ENCODE measurements at places on chromosomes 12 and 14.

GRCh38 chr14:104562606-104563005, 17.0 kb upstream of the C14orf180 start:
- DNase-seq, result no peak

- DNase-seq, result peak; percentile 82
Measured at GRCh38 chr12:57899010-57899662, 42.2 kb upstream of the ATP23 start.

DNA sequence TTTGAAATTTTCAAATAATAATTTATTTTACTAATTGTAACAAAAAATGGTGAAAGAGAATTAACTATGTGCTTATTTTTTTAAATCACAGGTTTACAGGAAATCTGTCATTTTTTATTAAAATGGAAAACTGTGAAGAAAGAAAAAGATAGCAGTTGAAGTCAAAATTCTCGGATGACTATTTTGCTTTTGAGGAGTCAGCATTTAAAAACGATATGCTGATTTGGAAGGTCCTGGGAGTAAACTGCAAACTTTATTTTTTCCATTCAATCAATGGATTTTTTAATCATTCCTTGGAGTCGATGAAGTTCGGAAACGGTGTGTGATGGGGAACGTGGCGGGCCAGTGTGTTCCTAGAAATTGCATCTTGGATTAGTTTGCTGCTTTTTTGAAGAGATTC, 258.9 kb upstream of the NAV3 start:
- DNase-seq, result no peak

DNA sequence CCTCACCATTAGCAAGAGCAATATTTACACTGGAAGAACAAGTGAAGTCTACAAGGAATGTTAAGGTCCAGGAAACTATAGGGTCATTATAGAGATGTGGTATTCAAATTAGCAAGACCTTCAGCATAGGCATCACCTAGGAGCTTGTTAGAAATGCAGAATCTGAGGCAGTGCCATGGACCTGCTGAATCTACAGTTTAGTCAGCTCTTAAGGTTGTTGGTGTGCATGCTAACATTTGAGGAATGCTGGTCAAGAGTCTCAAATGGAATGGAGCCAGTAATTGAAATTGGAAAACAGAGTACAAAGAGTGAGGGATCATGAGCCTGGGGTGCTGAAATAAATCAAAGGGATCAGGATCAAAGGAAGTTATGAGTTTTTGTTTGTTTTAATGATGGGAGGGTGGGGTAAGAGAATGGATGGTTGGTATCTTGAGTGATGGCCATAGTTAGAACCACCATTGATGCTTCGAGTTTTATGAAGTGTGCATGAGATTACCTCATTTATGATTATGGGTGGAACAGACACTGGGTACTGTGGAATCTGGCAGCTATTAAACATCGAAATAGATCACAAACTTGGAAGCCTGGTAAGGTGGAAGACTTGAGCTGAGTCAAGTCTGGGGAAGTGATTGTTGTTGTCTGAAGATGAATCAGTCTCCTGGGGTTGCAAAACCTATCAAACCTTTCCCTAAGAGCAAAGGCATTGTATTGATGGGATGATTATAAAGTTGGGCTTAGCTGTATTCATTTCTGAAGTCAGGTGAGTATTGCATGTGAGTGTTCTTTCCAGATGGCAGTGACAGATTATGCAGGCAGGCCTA, 323.3 kb upstream of the E2F7 start:
- peak; percentile 51 for DNase-seq

- DNase-seq, result peak; percentile 75
Measured at GRCh38 chr12:68189821-68190242, 30.3 kb upstream of the IFNG start.

- no peak for DNase-seq
Measured at GRCh38 chr12:26713885-26714383, 119.1 kb downstream of the ITPR2 start.

GRCh38 chr12:29752121-29752520, 31.6 kb downstream of the TMTC1 start:
- no peak for DNase-seq

DNA sequence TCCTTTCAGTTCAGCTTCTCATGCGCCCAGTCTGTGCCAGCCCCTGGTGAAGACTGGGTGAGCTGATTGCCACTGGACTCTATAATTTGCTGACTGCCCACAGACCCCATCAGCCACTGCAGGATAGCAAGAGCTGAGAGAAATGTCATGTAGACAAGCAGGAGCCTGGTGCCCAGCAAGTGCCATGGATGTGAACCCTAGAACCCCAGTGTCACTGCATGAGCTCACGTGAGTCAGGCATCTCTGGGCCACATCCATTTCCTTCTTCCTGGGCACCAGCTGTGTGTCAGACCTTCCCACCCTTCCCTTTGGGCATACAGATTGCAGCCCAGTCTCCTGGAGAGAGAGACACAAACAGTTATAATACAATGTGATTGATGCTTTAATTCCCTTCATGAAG, 73.8 kb downstream of the NTF3 start:
- DNase-seq, result no peak

GRCh38 chr12:15892645-15893259, 10.6 kb downstream of the STRAP start:
- no peak for DNase-seq

- DNase-seq, result peak; percentile 59
Measured at GRCh38 chr12:52235822-52236361, 2.8 kb downstream of the KRT7 start.

DNA sequence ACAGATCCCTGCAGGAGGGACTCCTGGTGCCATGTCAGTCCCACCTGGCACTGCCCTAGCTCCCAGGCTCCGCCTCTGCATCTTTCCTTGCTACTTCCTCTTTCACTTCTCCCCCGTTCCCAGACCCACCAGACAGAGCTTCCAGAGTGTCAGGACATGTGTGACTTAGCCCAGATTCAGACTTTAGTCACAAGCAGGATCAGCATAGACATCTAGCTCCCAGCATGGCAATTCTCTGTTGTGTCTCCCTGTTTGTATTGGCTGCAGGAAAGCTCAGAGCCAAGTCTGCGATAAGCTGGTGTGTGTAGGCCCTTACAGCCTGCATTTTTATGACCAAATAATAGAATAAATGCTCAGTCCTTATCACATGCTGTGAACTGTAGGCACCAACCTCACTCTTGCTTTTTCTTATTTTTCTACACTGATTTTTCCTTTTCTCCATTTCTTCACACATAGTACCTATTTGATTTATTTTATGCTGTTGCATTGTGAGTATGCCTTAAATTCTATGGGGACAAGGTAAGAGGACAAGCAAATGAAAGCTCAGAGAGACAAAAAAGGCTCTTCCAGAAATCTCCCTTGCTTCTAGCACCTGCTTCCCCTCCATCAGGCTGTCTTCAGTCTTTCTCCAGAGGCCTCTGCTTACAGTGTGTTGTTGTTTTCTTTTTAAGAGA, 5.9 kb downstream of the DHRS2 start:
- no peak for DNase-seq

DNA sequence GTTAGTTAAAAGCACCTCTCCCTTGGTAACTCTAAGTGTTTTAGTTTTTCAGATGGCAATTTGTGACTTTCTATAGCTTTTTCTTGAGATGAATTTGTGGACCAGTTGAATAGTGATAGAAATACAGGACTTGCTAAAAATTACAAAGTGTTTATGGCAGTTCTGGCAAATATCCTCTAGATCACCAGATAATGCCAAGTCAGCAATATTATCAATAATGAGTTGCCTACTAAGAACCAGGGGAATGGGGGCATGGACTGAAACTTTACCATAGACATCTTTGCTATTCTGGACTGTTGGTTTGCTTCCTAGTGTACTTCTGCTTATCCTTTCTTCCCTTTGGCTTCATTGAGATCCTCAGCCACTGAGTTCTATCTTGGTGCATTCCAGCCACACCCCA, 584.2 kb downstream of the DIO2 start:
- DNase-seq, result no peak

- peak; percentile 43 for DNase-seq
Measured at GRCh38 chr12:20883288-20883687, 72.8 kb downstream of the SLCO1B3 start.

GRCh38 chr12:132255642-132256041, 73.7 kb downstream of the GALNT9 start:
- DNase-seq, result no peak

GRCh38 chr14:35558680-35559079, 24.7 kb downstream of the INSM2 start:
- DNase-seq, result no peak

DNA sequence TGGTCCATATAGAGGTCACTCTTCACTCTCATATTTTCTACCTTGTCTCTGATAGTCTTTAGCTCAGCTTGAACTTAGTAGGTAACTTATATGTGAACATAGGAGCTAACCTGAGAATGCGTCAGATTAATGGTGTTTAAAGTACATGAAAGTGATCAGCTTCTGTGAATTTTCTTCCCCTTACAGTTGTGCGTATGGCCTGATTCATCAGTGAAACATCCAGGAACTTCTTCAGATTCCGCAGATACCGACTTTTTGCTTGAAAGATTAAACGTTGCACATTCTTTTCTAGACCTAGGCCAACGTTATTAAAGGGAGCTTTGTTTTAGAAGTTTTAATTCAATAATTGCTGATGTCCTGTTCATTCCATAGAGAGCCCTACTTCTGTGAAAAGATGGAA, 1945.1 kb upstream of the SEL1L start:
- no peak for DNase-seq

GRCh38 chr14:58133739-58134138, 18.3 kb downstream of the ARMH4 start:
- peak; percentile 89 for DNase-seq

GRCh38 chr12:104295954-104296353, 7.6 kb upstream of the EID3 start:
- DNase-seq, result no peak

- DNase-seq, result no peak
Measured at GRCh38 chr12:54412348-54412747, 6.7 kb downstream of the ITGA5 start.

DNA sequence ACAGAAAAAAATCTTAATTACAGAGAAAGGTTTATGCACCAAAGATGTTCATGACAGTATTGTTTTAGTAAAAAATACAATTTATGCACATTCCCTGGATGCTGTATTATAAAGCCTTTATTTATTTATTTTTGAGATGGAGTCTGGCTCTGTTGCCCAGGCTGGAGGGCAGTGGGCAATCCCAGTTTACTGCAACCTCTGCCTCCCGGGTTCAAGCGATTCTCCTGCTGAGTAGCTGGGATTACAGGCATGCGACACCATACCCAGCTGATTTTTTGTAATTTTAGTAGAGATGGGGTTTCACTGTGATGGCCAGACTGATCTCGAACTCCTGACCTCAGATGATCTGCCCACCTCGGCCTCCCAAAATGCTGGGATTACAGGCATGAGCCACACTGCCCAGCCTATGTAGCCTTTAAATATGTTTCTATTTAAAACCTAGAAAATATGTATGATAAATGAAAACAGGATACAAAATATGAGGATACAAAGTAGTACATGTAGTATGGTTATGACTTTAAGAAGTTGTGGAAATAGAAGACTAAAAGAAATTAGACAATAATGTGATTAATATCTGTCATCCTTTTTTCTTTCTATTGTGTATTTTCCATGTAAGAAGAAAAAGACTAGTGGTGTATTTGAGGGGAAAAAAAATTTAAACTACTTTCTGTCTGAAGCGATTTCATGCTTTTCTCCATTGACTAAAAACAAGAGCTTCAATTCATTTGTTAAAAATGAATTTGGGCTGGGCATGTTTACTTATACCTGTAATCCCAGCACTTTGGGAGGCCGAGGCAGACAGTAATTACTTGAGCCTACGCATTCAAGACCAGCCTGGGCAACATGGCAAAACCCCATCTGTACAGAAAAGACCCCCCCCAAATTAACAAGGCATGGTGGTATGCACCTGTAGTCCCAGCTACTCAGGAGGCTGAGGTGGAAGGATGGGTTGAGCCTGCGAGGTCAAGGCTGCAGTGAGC, 13.1 kb downstream of the ATF1 start:
- no peak for DNase-seq

- DNase-seq, result no peak
Measured at GRCh38 chr14:31229009-31229408, 21.4 kb upstream of the HECTD1 start.

DNA sequence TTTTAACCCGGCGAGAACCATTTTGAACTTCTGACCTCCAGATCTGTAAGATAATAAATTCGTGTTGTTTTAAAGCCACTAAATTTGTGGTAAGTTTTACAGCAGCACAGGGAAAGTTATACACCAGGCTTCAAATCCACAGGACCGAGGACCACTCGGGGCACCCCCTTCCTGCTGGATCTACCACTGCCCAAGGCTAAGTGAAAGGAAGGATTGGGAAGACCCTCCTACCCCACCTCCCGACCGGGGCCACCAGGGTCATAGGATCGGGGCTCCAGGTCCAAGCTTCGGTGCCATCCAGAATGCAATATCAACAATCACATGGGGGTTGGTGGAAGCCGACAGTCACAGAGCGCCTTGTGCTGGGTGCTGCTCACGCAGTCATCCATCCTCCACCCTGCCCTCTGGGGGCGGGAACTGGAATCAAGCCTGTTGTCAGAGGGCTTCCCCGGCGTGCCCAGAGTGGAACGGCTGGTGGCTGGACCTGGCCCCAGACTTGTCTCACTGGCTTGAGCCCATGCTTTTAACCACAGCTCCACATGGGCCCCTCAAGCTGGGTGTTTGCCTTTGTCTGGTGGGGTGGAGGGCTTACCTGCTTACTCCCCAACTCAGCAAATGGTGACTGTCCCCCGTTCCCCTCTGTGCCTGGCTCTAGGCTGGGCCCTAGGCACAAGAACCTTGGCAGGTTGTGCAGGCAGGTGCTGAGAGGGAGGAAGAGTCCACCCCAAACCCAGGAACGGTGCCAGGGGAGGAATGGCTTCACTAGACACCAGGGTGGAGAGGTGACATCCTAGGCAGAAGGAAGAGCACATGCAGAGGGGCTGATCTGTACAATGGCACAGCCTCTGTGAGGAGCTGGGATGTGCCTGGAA, 180.3 kb upstream of the RTL1 start:
- DNase-seq, result peak; percentile 12

GRCh38 chr12:77592836-77593235, 237.9 kb upstream of the NAV3 start:
- no peak for DNase-seq

DNA sequence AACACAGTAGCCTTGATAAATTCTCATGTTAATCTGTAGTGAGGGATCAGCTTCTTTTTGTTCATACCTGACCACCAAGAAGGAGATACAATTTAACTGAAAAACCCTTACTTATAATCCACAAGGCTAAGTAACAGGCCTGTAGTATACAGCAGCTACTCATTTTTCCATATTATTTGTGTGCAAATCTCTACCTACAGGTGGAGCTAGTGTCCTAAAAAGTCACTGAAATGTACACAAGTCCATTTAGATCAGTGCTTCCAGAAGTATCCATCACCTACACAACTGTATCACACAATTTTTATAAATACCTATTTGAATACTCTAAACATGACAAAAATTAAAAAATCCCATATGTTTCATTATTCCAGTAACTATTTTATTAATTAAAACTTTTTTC, 173.2 kb downstream of the SLC35F4 start:
- DNase-seq, result peak; percentile 80

Measured in epithelial cell of esophagus (primary cell).